ENCODE measurements at places on chromosomes 16 and 17.
A peak's percentile ranks its signal among the peaks of the same experiment; 100 is the strongest.

- DNase-seq, result peak; percentile 93
These were observed at the start of gene PGAP3 for GRCh38 chr17:39687546-39688474. Gene PGAP3 (minus strand): TSS chr17:39688057. CDS start chr17:39688014, 43 bp downstream.

- DNase-seq, result no peak
These were observed 178.1 kb upstream of the CCL2 start for GRCh38 chr17:34076743-34077631.

DNA sequence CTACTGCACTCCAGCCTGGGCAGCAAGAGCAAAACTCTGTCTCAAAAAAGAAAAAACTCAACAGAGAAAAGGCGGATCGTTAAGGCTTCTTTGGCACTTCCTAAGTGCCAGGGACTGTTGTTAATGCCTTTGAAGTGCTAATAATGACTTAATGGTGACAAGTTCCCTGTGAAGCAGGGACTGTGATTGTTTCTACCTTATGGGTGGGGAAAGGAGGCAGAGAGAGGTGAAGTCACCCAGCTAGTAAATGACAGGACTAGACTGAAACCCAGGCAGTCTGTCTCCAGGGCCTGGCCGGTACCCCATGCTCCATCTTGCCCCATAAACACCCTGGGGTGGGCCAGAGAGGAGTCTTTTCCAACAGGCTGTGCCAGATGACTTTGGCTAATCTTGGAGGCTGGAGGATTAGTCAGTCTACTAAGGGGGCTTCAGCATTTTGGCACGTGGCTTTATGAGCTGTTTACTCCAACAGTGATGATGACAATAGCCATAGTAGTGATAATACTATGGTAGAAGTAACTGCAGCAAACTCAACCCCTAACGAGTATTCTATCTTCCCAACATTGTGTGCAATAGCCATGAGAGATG, 26.9 kb downstream of the ABCC1 start:
- no peak for DNase-seq

GRCh38 chr17:12911239-12911638, 106.6 kb downstream of the ELAC2 start:
- no peak for DNase-seq

DNA sequence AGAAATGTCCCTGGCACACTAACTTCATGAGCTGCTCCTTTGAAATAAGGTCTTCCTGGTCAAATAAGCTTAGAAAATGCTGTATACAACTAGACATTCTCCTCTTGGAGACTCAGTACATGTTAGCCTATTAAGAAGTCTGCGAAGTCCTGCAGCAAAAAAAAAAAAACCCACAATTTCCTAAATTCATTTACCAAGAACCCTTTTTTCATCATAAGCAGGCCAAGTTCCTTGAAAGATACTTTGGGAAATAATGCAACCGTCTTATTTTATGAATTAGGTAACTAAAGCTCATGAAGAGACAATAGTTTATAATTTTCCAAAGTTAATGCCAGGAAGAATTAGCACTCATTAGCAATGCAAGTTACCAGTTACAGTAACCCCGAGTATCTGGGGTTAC, 49.0 kb upstream of the HAS3 start:
- DNase-seq, result no peak

DNA sequence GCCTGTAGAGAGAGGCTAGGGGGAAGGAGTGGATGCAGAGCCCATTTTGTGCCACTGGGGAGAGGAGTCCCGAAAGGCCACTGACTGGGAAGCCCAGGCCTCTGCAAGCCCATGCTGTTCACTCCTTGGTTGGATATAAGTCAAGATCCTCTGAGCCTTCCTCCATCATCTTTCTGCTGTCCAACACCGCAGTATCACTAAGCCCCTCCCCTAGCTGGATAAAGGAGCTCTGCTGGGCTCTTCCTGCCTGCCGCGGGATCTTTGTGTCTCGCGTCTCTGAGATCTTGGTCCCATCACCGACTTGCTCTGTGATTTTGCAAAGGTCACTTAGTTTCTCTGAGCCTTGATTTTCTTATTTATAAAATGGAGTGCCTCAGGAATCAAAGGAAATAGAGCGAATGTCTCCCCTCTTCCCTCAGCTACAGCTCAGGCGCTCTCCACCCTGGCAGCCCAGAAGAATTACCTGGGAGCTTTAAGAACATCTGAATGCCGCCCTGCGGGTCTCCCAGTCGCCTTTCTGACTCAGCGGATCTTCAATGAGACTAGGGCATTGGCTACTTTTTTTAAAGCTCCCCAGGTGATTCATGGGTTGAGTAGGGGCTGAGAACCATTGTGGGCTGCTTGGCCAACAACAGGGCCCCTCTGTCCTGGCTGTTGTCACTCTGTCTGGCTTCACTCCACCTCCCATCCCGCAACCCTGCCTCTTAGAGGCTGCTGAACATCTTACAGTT, 25.2 kb upstream of the TMEM220 start:
- DNase-seq, result peak; percentile 62

GRCh38 chr16:56628486-56629350, 3.1 kb downstream of the MT1E start:
- DNase-seq, result no peak

GRCh38 chr16:60816461-60816860, 1219.8 kb downstream of the CDH8 start:
- no peak for DNase-seq

DNA sequence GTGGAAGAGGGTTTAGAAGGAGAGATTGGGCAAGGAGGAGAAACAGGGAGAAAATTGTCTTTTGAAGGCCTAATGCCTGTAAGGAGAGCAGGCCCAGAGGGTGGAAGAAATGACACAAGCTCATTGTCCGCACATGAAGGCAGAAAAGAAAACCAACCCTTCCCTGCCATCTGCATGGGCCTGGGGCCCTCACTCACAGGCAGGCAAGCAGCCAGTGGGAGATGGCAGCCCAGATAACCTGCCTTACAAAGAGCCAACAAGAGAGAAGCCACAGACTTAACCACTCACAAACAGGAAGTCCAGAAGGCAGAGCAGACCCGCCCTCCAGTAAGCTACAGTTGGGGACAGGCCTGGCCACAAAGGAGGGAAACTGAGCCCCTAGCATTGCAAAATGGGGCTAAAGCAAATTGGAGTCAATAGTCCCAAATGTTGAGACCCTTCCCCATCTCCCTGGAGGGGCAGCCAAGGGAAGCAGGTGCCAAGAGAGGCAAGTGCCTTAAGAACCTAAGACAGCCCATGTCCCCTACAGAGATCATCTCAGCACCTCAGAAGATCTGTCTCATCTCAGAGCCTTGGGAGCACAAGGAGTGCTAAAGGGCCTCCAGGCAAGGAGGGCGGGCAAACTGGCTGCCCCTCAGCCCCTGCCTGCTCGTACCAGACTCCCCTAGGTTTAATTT, 7.3 kb upstream of the TSPOAP1 start:
- DNase-seq, result no peak

- DNase-seq, result no peak
These were observed 21.1 kb downstream of the PIPOX start for GRCh38 chr17:29063992-29064391.

- DNase-seq, result no peak
These were observed 25.1 kb downstream of the ABR start for GRCh38 chr17:1154704-1155103.

GRCh38 chr17:17623904-17624303, 32.4 kb upstream of the PEMT start:
- DNase-seq, result no peak

DNA sequence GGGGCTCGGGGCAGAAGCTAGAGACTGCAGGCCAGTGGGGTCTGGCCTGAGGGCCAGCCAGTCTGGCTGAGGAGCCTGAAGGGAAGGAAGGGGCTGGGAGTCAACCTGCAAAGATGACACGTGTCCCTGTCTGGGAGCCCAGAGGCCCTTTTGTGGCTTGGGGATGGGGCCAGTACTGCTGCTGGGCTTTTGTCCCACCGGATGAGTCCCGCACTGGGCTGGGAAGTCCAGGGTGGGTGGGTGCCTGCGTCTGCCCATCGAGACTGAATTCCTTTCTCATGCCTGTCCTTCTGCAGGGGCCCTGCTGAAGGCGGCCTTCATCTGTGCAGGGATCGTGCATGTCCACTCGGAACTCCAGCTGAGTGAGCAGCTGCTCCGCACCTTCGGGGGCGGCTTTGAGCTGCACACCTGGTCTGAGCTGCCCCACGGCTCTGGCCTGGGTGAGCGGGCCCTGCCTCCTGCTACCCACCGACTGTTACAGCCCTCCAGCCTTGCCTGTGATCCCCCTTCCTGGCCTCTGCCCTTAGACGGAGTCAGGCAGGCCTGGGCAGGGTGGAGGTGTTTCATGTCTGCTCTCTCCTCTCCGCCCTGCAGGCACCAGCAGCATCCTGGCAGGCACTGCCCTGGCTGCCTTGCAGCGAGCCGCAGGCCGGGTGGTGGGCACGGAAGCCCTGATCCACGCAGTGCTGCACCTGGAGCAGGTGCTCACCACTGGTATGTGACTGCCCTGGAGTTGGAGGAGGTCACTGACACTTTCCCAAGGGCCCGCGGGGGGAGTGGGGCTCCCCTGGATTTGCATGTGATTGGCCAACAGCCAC, 20.9 kb downstream of the FCSK start:
- DNase-seq, result peak; percentile 71

DNA sequence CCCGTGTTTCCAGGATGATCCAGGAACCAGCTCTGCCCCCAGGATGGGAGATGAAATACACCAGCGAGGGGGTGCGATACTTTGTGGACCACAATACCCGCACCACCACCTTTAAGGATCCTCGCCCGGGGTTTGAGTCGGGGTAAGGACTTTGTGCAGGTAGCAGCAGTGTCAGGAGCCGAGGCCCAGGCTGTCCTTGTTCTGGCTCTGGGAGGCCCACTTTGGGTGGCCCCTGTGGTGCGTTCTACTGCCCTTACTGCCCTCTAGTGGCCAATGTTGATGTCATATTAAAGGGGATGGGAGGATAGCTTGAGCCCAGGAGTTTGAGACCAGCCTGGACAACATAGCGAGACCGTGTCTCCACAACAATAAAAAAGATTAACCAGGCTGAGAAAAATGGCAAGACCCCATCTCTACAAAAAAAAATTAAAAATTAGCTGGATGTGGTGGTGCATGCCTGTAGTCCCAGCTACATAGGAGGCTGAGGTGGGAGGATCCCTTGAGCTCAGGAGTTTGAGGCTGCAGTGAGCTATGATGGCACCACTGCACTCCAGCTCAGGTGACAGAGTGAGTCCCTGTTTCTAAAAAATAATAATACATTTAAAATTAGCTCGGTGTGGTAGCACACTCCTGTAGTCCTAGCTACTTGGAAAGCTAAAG, 20.9 kb upstream of the CLEC18A start:
- peak; percentile 94 for DNase-seq

- DNase-seq, result no peak
These were observed 1.6 kb upstream of the ZFHX3 start for GRCh38 chr16:73049511-73049910.

GRCh38 chr17:17410357-17410756, 66.4 kb upstream of the MED9 start:
- no peak for DNase-seq

- DNase-seq, result no peak
These were observed 96.5 kb upstream of the TBX2 start for GRCh38 chr17:61302953-61303816.

DNA sequence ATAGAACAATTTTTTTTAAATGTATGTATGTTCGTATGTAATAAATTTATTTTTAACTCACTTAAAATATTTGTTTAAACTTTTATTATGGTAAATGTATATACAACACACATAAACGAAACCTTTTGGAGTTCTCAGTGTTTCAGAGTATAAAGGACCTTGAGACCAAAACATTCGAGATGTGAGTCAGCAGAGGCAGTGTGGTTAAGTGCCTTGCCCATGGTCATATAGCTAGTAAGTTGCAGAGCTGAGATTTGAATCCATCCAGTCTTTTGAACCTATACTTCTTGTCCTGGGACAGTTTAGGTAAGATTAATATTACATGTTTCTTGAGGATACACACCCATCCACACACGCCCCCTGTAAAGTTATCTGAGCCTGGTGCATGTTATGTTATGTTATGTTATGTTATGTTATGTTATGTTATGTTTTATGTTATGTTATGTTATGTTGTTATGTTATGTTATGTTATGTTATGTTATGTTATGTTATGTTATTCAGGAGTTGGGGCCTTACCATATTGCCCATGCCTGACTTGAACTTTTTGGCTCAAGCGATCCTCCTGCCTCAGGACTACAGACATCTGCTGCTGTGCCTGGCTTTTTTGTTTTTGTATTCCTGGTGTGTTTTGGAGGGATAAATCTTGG, 41.8 kb downstream of the TNRC6A start:
- no peak for DNase-seq

DNA sequence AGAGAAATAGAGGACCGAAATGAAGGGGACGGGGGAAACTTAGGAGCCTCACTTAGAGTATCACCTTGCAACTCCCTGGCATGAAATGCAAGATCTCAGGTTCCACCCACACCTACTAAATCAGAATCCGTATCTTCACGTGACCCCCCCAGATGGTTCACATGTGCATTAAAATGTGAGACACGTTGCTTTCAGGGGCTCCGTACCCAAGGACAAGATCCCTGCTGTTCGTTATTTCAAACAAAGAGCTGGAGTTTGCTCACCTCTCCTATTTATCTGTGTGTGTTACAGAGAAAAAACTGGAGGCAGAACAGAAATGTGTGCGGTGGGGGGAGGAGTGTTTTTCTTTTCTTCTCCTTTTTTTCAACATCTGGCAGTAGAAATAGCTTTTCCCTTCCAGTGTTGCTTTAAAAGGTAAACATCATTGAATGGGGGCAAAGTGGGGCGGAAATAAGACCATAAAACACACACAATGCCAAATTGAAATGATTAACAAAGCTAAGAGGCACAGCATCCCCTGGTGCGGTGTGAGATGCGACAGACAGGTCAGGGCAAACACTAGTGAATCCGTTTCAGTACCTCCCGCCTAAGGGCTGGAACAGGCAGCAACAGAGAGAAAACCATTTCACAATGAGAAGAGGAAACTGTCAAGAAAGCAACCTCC, 145.4 kb downstream of the SOX9 start:
- no peak for DNase-seq

GRCh38 chr17:65977041-65977440, 214.9 kb downstream of the CEP112 start:
- DNase-seq, result no peak

DNA sequence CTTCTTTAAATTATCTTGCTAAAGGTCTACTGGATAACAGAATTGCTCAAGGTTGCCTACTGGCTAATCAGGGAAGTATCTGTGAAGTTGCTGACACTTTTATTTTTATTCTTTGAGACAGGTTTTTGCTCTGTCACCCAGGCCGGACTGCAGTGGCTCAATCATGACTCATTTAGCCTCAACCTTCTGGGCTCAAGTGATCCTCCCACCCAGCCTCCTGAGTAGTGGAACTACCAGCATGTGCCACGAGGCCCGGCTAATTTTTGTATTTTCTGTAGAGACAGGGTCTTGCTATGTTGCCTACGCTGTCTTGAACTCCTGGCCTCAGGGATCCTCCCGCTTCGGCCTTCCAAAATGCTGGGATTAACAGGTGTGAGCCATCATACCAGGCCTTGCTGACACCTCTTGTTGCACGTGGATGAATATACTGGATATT, 43.1 kb downstream of the GLG1 start:
- no peak for DNase-seq

DNA sequence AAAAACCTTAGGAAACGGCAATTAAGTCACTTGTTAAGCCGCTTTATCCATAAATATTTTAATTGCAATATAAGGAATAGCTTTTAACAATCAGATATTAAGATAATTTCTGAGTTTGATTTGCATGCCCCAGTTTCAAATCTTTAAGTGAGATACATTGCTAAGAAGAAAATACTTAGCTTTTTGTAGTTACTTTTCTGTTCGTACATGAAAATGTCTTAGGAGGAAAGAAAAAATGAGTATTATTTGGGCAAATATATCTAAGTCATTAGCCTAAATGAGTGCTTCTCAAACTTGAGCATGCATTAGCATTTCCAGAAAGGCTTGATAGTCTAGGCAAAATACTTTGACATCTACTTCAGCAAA, 6.4 kb downstream of the ZNF207 start:
- no peak for DNase-seq

GRCh38 chr17:65660947-65661346, 99.5 kb upstream of the AXIN2 start:
- DNase-seq, result no peak

- DNase-seq, result peak; percentile 90
These were observed at the start of gene P2RX5 for GRCh38 chr17:3695723-3696411. Gene P2RX5 (minus strand): TSS chr17:3696155. CDS start chr17:3696005, 150 bp downstream.

Measured in H7 (cell line).